Lower lobe of right lung (tissue), 2 donors: ENCODE measurements at places on chromosomes 12 and 14.

- DNase-seq: no peak
Observed at GRCh38 chr14:92581966-92582566, 68.5 kb downstream of the RIN3 start.

GRCh38 chr12:88339254-88339949 is 197.3 kb downstream of the TMTC3 start:
- DNase-seq: no peak

DNA sequence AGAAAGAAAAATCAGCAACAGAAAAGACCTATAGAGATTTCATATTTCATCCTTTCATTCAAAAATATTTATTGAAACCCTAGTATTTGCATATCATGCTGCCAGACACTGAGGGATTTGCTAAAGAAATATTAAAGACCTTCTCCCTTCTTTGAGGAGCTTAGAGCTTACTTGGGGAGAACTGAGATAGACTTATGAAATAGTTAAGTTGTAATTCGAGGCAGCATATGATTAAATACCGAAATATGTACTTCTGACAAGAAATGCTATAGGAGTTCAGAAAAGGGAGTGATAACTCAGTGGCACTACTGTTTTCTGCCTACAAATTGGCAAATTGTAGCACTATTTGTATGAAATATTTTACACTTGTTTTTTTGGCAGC is 59.1 kb downstream of the PLXNC1 start:
- DNase-seq: no peak

DNA sequence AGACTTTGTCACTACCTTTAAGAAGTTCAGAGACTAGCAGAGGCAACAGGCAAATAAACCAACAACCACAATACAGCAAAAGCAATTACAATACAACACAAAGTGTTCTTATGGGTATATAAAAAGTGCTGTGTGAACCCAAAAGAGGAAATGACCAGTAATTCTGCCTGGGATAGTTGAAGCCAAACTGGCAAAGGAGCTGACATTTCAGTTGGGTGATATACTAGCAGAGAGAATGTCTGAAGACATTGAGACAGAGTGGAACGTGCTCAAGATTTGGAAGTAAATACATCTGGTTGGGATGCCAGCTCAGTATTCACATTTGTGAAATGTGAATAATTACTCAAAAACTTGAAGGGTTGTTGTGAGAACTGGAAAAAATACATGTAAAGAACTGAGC is 80.6 kb upstream of the GTF2A1 start:
- DNase-seq: no peak

DNA sequence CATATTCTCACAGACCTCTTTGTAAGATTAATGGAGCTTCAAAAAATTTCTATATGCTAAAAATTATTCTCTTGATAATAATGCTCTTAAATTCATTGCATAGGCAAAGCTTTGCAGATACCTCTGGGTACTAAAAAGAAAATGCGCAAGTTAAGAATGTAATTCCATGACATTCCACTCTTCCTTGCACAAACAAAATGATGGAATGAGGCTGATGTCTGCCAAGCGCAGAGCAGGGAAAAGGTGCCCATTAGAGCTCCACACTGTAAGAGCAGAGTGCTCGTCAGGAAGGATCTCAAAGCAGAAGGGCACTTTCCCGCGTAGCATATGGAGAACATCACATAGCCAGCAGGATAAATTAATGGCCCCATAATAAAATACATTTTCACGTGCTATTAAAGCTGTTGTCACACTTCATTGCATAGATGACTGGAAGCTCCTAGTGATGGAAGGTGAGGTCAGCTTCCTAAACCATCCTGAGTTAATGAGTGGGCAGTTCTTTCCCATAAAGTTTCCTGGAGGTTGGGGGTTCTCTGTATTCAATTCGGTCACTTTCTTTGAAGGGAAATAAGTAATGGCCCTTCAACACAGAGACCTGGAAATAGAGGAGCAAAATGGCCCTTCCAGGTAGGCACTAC is 1058.9 kb downstream of the GALC start:
- DNase-seq: no peak

GRCh38 chr14:33999771-34000291 is 49.0 kb upstream of the EGLN3 start:
- no peak for DNase-seq

DNA sequence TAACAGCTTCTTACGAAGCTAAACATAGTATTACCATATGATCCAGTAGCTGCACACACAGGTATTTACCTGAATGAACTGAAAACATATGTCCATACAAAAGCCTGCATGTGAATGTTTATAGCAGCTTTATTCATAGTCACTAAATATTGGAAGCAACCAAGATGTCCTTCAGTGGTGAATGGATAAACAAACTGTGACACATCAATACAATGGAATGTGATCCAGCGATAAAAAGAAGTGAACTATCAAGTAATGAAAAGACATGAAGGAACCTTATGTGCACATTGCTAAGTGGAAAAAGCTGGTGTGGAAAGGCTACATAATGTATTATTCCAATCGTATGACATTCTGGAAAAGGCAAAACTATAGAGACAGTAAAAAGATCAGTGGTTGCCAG is 38.1 kb upstream of the JDP2 start:
- DNase-seq: no peak

GRCh38 chr12:130214686-130215395 is 52.6 kb downstream of the FZD10 start:
- no peak for DNase-seq

GRCh38 chr12:129381715-129382114 is 522.1 kb downstream of the TMEM132D start:
- DNase-seq: no peak
